Activated CD4-positive, alpha-beta T cell treated with anti-CD3 and anti-CD28 coated beads, Interleukin-2, amount 10 ng/mL, durations not matched to agents 7 days and 5 days (primary cell): ENCODE measurements at places on chromosomes 13 and 19. TPM values are rescaled to one million over a fixed set of nuclear protein-coding genes. Genes with fewer than 3 reads are reported as not detected.

Gene KLC3
- not detected for total RNA-seq

Gene C19orf85
- total RNA-seq = not detected

DNA sequence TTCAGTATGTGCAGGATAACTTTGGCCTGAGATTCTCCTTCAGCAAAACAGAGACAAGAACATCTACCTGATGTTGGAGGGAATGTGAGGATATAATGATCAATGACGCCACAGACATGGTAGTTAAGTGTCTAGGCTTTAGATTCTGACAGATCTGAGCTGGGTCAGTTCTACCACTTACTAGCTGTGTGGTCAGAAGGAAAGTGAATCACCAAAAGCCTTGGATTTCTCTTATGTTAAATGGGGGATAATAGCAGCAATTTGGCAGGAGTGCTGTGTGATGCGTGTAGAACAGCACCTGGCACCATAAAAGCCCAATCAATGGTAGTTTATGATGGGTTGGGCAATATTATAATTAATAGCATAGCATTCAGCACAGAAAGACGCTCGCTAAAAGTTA is 41.7 kb downstream of the RXFP2 start:
- no peak for DNase-seq

GRCh38 chr19:4662812-4663211 is 7.3 kb downstream of the MYDGF start:
- no peak for DNase-seq

GRCh38 chr13:77891041-77891440 is 27.6 kb downstream of the EDNRB start:
- no peak for DNase-seq

Gene POLD1
- 156 TPM for total RNA-seq

GRCh38 chr13:100230769-100231149 is 141.9 kb downstream of the PCCA start:
- no peak for DNase-seq
